NCI-H510A treated with DMSO at 0.1 percent for 48 hours (cell line): ENCODE measurements at places on chromosomes 7 and 10.

GRCh38 chr10:31020209-31020608 is 11.5 kb downstream of the ZNF438 start:
- no peak for DNase-seq

DNA sequence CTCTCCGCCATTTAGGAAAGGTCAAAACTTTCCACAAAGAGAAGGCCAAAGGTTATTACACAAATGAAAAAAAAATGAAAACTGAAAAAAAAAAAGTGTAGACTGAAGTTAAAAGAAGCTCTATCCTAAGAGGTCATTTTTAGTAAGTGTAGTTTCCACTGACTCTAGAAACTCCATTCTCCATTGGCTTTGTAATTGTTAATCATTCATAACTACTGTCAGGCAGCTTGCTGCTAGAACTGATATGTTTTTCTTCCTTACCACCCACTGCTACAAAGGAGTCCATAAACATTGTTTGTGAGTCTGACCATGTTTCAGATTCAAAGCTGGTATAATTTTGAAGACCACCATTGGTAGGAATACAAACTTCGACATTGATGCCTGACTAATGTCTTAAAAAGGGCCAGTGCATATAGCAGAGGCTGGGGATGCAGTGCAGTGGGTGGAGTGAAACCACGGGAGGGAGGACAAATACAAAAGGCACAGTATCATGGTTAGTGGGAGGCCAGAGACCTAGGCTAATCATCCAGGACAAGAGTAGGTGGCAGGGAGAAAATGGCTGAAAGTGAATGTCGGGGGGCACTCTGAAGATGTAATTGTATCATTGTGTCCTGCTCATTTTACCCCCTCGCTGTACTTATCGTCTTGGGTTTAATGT is 16.9 kb upstream of the DYNC1I1 start:
- no peak for DNase-seq

- no peak for DNase-seq
Observed at GRCh38 chr7:158111906-158112570, 475.6 kb downstream of the PTPRN2 start.

GRCh38 chr10:61063901-61064300 is 119.9 kb upstream of the RHOBTB1 start:
- no peak for DNase-seq

- DNase-seq: no peak
Observed at GRCh38 chr7:139860090-139860775, 31.2 kb downstream of the TBXAS1 start.

DNA sequence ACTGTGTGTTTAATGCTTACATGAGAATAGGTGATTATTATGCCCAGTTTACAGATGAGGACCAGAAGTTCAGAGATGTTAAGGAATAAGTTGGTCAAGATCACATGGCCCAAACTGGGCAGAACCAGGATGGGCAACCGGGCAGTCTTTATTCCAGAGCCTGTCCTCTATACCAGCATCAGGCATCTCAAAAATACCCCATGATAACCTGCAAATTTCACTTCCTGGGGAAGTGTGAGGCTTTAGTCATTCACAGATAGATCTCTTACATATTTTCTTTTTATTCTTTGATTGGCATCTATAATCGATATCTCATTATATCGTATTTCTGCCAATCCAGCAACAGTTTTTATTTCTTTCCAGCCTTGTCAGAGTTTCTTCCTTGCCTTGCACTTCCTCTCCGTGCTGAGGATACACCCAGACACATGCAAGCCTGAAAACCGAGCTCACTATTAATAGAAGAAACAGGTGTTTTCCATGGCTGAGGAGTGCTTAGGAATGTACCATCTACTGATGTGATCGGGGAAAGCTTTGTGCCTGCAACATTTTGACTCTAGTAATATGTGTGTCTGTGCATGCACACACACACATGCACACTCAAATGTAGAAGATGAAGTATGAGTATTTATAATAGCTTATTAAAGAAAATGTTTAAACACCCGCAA is 82.4 kb downstream of the CREM start:
- DNase-seq: no peak

GRCh38 chr7:98500764-98501163 is 99.9 kb upstream of the BAIAP2L1 start:
- DNase-seq: no peak

- DNase-seq: no peak
Observed at GRCh38 chr7:120799147-120799546, 58.8 kb downstream of the TSPAN12 start.

- DNase-seq: peak; percentile 33
Observed at GRCh38 chr7:2803342-2803692, 40.8 kb downstream of the GNA12 start.

- no peak for DNase-seq
Observed at GRCh38 chr10:122592161-122592560, 31.6 kb downstream of the DMBT1 start.

DNA sequence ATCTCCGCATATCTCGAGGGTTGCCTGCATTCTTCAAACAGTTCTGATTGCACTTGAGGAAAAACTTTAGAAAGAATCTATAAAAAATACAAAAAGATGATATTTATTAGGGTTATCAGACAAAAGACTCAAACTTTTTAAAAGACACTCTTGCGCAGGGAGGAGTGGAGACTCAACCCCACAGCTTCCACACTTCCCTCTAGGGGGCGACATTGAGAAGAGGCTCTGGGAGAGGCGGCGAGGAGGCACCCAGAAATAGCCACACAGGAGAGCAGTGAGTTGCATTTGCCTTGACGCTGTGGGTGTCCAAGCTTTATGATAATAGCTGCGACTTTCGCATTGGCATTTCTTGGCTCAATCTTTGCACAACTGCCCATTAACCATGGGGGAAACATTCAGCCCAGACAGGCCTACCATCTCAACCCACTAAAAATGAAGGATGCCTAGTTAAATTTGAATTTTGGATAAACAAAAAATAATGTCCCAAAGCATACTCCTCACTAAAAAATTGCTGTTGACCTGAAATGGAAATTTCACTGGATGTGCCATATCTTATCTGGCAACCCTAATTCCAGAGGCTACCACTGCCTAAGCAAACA is 86.2 kb downstream of the EBF3 start:
- no peak for DNase-seq

- no peak for DNase-seq
Observed at GRCh38 chr7:38448054-38448453, 174.6 kb upstream of the TARP start.

DNA sequence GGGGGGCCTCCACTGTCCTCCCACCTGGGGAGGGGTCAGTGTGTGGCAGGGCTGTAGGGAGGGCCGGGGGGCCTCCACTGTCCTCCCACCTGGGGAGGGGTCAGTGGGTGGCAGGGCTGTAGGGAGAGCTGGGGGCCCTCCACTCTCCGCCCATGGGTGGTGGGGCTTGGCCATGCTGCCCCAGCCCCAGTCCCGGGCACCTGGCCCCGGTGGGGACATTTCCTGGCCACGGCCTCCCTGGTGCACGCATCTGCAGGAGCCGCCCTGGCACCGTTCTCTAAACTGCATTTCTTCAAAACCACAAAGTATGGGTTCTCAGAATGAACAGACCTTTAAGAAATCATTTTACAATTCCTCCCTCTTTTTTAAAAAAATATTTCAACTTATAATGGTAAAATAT is 89.3 kb upstream of the PDGFA start:
- no peak for DNase-seq

- DNase-seq: peak; percentile 2
Observed at GRCh38 chr7:40680657-40681056, 545.9 kb downstream of the SUGCT start.

DNA sequence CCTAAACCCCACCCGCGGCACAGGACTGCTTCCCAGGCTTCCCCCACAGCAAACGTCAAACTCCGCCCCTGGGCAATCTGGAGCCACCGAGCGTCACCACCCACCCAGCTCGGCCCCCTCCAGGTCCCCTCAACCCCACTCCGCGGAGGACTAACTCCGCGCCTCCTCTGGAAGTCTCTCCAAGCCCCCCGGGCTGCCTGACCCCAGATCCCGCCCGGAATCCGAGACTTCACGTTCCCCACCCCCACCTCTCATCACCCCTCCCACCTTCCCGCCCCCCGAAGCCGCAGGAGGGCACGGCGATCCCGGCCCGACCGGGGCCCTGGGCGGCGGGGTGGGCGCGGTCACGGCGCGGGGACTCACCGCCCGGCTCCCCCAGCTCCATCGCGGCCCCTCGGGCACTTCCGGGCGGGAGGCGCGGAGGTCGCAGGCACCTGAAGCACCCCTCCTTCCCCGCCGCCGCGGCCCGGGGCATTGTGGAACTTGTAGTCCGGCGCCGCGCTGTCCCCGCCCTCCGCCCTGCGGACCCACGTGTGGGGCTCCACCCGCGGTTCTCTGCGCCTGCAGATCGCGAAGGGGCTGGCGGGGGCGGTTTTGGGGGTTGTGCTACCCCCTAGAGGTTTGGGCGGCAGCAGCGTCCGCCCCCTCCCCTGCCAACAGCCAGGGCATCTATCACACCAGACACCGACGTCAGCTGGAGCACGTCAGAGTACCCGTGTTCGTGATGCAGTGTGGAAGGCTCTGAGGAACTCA is at the start of gene TMUB1:
TSS of gene TMUB1 (minus strand) at position 423 of the 753 bp plus-strand sequence. CDS start 930 bp downstream, outside the sequence.
- DNase-seq: peak; percentile 27

GRCh38 chr7:70259502-70259901 is 661.2 kb downstream of the AUTS2 start:
- no peak for DNase-seq

DNA sequence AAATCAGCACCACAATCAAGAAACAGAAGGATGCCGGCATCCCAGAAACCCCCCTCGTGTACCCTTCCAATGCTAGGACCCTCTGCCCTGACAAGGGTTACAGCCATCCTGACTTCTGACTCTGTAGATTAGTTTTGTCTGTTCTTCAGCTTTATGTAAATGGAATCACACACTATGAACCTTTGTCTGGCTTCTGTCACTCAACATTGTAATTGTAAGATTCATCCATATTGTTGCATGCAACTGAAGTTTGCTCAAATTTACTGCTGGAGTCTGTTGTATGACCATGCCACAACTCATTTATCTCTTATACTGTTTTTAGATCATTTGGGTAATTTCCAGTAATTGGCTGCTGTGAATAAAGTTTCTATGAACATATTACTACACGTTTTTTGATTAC is 8.4 kb downstream of the IKZF5 start:
- DNase-seq: no peak

- no peak for DNase-seq
Observed at GRCh38 chr7:18020138-18020715, 7.4 kb downstream of the PRPS1L1 start.

DNA sequence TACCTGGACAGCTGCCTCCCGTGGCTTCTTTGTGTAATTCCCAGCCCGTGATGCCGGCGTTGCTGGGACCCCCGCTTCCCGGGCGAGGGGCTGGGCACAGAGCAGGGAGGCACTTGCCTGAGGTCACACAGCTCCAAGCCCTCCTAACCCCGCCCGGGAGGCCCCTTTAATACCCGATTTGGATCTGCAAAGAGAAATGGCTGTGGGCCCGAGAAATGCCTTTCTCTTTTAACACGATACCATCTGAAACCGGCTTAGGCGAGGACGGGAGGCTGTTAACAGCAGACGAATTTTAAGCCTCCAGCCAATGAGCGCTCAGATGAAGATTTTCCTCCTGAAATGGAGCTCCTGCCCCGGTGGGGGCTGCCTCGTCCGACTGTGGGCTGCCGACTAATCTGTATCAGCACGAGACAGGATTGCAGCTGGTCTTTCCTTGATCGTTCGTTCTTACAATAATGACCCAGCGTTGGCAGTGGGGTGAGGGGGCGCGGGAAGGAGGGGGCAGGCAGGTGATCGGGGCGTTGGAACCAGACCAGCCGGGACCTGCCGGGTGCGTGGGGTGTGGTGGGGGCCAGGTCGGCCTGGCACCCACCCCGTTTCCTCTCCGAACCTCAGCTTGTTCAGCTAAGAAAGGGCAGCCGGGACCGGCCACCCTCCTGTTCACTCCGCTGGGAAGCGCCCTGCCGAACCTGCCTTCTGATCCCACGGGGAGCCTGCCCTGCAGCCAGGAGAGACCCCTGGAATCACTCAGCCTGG is 36.2 kb upstream of the FOXL3 start:
- no peak for DNase-seq

DNA sequence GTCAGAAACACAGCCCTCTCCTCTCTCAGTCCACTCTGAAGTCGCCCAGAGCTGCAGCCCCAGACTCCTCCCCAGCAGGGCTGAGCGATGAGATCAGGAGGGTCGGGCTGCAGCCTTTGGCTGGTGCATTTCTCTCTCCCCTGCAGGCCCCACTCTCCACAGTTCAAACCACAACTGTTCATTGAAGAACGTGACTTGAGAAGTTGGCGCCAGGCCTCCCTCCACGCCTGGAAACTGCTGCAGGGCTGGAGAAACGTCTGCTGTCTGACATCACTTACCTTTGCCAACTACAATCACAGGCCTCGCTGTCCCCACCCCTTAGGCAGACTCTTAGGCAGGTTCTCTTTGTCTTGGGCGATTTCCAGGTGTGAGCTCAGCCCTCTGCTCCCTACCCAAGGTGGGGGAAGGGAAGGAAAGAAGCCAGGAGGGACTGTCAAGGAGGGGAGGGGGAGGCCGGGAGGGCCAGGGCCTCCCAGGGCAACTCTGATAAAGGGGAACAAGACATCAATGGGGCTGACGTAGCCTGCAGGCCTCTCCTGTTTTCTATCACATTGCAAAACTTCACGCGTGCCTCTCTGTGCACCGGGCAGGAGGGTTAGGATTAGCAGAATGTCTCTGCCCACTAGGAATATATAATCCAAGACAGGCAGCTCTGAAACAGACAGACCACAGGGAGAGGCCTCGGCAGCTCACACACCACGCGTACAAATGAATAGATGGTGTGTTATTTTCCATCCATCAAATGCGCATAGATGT is 32.7 kb downstream of the CALML5 start:
- peak; percentile 64 for DNase-seq

- no peak for DNase-seq
Observed at GRCh38 chr7:65812281-65812680, 60.6 kb upstream of the VKORC1L1 start.

DNA sequence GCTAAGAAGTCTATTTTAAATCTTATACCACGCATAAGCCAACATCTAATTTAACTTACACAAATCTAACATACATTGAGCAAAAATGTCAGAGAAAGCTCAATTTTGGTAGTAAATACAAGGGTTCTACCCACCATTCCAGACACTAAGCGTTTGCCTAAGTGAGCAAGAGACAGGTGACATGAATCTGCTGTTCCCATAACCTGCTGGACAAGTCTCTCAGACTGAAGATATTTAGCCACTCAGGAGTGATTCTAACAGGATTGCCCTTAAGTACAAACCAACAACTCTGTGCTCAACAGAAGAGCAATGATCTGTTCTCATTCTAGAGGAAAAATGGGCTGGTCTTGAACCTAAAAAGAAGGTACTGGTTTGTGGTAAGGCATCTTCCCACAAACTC is 18.8 kb downstream of the EZH2 start:
- DNase-seq: peak; percentile 48

- DNase-seq: no peak
Observed at GRCh38 chr7:24718431-24718831, 38.8 kb downstream of the GSDME start.

GRCh38 chr7:128323459-128324367 is 20.0 kb downstream of the RBM28 start:
- no peak for DNase-seq

- no peak for DNase-seq
Observed at GRCh38 chr10:15201589-15202300, 33.3 kb upstream of the NMT2 start.

- no peak for DNase-seq
Observed at GRCh38 chr10:44390585-44391072, 5.7 kb upstream of the CXCL12 start.
